ENCODE measurements at places on chromosomes 6 and 20.

- no peak for DNase-seq
Measured at GRCh38 chr20:32906871-32907495, 48.3 kb downstream of the EFCAB8 start.

DNA sequence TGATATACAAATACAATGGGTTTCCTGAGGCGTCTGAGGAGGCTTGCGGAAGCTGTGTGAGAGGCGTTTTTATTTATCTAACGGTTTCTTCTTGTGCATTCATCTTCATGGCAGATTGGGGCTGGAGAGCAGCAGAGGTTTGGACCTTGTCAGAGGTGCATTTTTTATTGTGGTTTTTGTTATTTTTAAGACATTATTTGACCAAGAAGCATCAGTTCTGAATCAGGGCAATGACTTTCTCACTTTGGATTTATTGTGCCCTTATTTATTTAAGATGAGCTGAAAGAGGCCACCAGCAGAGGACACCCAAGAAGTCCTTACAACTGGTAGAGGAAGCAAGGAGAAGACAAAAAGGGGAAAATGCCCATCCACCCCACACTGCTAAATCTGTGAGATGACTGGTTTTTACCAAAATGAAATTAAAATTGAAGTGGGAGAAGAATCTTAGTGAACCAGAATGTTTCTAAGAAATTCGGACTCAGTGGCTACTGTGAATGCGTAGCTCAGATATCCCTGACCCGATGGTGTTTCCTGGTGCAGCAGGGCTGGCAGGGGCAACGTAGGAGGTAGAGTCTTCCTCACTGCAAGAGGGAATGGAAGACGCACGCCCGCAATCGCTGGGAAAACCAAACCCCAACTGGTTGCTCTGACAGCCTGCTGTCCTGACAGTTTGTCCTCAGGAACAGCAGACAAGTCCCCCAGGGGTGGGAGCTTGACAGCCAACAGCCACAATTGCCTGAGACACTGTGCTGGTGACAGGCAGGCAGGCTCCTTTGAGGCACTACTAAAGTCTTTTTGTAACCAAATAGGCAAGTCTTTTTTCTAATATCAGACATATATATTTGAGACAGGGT is 14.2 kb downstream of the PRR18 start:
- DNase-seq: no peak

DNA sequence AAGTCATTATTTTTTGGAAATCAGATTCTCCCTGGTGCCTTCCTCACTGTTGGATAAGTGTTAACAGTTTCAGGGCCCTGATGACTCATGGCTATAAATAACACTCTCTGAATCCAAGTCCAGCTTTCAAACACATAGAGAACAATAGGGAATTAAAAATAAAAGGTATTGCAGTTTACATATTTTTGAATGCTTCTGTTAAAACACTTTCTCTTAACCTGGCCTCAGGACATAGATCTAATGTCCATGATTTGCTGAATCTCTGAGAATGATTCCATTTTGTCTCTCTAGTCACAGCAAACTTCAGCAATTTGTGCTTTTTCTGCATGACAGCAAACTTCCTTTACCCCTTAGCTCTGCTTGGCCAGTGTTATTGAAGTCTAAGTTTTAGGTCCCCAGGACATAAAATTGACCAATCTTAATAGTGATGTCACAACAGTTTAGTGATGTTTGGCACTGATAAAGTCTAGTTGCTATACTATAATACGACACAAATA is 1192.4 kb upstream of the CITED2 start:
- no peak for DNase-seq

DNA sequence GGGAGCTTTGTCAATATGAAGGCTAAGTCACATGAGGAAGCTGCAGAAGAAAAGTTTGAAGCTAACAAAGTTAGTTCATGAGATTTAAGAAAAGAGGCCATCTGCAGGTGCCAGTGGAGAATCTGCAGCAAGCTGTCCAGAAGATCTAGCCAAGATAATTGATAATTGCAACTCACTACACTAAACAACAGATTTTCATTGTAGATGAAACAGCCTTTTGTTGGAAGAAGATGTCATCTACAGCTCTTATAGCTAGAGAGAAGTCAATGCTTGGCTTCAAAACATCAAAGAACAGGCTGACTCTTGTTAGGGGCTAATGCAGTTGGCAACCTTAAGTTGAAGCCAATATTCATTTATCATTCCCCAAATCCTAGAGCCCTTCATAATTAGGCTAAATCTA is 83.7 kb downstream of the RIN2 start:
- no peak for DNase-seq

- no peak for DNase-seq
Measured at GRCh38 chr6:99178168-99178567, 171.3 kb downstream of the FAXC start.

DNA sequence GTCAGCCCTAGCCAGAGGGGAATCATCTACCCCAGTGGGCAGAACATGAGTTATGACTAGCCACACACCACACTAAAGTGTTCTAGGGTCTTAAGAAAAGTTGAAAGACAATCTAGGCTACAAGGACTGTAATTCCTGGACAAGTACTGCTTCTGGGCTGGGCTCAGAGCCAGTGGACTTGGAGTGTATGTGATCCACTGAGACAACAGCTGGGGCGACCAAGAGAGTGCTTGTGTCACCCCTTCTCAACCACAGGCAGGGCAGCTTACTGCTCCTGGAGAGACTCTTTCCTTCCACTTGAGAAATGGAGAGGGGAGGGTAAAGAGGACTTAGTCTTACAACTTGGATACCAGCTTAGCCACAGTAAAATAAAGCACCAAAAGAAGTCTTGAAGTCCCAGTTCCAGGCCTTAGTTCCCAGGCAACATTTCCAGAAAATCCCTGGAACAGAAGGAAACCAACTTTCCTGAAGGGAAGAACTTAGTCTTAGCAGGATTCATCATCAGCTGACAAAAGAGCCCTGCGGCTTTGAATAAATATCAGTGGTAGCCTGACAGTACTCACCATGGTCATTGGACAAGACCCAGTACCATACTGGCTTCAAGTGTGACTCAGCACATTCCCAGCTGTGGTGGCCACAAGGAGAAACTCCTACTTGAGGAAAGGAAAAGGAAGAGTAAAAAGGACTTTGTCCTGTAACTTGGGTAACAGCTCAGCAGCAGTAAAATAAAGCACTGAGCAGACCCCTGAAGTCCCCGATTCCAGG is 355.1 kb upstream of the ADGRB3 start:
- DNase-seq: no peak

DNA sequence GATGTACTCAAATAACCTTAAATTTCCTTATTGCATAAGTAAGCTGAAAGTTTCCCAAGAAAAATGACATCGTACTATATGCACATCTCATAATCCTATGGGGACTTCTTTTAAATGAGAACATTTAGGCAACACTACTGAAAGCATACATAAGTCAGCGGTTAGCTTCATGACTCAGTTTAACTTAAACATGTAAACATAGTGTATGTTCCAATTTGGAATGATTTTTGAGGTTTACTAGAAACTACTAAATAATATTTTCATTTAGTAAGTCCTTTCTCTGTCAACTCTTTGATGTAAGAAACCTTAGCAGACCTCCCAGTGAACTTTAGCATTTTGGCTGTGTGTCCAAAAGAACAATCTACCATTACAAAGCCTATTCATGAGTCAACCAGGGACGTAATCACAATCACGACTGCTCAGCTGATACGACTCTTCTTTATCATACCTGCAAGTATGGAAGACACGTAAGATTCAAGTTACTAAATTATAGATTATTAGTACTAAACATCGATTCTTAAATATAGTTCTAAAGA is 19.3 kb downstream of the HIVEP2 start:
- peak; percentile 19 for DNase-seq

DNA sequence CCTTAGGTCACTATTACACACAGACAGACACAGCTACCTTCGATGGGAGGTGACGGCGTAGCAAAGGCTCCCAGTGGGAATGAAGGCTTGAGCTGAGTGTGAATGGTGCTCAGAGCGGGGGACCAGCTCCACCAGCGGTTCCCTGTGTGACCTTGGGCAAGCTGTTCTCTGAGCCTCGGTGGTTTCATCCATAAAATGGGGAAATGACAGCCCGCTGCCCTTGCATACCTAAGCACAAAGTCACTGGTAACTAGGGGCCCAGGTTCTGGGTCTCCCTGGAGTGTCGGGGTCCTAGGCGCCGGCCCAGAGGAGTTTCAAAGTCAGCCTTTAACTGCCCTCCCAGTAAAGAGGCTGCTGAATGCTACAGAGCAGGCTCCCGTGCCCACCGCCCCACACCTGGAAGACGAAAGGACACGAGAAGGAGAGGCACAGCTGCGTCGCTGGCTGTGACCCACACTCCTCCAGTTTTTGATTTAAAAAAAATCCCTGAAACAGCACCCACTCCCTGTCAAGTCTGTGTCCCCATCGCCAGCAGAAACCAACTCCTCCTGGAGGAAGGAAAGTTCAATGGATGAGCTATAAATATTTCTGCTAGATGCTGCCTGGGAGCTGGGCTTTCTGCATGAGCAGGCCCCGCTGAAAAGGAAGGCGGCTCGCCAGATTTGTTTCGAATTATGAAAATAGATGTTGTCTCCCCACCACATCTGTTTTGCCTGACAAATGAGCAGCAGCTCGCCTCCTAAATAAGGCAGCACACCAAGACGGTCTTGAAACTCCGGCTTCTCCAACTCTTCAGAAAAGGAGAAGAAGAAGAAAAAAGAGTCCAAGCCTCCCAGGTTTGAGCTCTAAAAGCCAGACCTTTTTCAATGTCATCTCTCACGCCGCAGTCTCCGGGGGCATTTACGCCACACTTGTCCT is 27.4 kb downstream of the PMEPA1 start:
- no peak for DNase-seq

- no peak for DNase-seq
Measured at GRCh38 chr6:170522565-170523183, 30.4 kb downstream of the PSMB1 start.

- no peak for DNase-seq
Measured at GRCh38 chr6:307065-307814, 15.0 kb downstream of the DUSP22 start.

DNA sequence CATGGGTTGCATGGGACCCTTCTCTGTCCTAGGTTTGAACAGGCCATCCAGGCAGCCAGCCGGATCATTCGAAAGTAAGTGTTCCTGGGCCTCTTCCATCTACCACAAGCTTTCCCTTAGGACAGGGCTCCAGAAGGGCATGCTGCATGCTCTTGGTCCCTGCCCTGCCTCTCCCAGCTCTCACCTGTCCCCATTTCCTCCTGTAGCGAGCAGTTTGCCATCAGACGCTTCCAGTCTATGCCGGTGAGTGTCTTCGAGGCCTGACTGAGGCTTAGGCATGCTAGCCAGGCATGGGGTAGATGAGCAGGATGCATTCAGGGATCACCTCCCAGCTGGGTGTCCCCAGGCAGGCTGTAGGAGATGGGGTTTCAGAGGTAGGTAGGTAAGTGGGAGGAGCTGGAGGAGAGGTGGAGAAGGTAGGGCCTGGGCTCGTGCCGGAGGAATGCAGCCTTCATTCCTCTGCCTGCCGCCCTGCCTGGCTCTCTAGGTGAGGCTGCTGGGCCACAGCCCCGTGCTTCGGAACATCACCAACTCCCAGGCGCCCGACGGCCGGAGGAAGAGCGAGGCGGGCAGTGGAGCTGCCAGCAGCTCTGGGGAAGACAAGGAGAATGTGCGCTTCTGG is 4.3 kb downstream of the CDC25B start:
- no peak for DNase-seq

GRCh38 chr6:132612449-132613108 is 11.5 kb downstream of the TAAR2 start:
- DNase-seq: no peak

DNA sequence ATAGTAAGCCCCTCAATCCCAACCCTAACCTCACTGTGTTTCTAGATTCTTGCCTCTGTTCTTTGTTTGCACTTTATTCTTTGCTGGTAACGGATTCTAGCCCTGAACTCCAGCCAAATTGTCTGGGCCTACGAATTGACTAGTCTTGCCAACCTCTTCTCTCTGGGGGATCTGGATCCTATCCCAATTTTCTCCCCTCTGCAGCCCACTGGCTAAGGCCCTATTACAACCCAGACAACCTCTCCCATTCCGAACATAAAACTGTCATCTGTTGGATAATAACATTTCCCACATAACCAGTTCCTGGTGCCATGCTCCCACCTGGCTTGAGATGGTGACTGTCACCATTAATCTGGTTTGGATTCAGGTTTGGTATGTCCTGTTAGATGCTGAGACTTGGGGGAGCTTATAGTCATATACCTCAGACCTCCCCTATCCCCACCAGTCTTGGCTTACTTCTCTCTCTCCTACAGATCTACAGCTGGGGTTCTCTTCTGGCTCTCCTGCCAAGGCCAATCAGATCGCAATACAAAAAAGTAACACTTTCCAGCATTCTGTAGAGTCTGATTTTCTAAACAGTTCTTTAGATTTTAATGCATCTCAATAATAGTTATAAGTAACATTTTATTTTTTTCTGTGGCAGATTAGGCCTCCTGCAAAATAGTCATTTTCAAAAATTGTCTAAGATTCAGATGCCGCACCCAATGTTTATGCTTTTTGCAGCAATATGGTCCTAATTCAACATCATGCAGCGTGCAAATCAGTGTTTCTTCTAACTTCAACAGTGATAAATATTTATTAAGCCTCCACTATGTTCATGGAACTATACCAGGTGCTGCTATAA is 29.8 kb upstream of the AHI1 start:
- DNase-seq: no peak

DNA sequence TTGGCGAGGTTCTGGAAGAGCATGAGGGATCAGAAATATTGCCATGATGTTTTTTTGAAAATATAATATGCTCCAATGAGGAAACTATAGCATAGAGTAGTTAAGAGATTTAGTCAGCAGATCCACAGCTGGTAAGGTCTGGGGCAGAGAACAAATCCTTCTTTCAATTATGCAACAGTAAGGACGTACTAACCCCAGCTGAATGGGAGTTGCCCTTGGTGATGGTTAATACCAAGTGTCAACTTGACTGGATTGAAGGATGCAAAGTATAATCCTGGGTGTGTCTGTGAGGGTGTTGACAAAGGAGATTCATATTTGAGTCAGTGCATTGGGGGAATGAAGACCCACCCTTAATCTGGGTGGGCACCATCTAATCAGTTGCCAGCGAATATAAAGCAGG is 745.5 kb upstream of the NRSN1 start:
- DNase-seq: no peak

DNA sequence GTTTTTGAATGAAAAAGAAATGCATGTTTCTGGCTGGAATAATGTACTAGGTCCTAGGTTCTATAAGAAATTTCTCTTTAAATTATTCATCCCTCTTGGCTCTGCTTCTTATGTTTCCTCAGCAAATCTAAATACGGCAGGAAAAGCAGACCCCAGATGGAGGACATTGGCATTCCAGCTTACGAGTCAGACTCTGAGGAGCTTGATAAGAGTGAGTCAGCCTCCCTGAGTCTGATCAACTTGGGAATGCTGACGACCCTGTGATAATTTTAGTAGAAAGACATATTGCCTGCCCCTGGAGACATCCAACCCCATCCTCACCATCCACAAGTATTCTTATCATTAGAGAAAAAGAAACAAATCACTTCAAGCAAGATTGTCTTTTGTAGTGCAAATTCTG is 509.7 kb upstream of the MARCKS start:
- DNase-seq: no peak

DNA sequence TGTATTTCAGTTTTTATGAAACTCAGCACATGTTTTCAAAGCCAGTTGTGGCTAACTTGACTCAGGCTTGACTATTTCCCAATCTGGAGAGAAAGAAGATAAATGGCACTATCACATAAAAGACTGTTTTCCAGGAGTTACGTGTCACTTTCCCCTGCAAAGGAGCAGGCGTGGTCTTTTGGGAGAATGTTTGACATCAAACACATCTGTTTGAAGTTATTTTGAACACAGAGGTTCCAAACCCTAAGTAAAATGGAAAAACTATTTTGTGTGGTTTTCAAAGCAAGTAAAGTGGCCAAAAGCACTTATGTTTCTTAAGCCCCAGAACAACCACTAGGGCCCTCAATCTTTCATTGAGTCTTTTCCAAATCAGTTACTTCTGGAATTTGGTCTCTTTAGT is 89.7 kb downstream of the FOXF2 start:
- no peak for DNase-seq

Data from hematopoietic multipotent progenitor cell treated with erythropoietin and hydrocortisone succinate and interleukin-3 and kit ligand, for 8 days (in vitro differentiated cells).